ENCODE measurements at places on chromosomes 7 and 10. TPM values are rescaled to one million over a fixed set of nuclear protein-coding genes. Genes with fewer than 3 reads are reported as not detected.

CNTNAP2 gene
- polyA plus RNA-seq: 1.3 TPM

DNA sequence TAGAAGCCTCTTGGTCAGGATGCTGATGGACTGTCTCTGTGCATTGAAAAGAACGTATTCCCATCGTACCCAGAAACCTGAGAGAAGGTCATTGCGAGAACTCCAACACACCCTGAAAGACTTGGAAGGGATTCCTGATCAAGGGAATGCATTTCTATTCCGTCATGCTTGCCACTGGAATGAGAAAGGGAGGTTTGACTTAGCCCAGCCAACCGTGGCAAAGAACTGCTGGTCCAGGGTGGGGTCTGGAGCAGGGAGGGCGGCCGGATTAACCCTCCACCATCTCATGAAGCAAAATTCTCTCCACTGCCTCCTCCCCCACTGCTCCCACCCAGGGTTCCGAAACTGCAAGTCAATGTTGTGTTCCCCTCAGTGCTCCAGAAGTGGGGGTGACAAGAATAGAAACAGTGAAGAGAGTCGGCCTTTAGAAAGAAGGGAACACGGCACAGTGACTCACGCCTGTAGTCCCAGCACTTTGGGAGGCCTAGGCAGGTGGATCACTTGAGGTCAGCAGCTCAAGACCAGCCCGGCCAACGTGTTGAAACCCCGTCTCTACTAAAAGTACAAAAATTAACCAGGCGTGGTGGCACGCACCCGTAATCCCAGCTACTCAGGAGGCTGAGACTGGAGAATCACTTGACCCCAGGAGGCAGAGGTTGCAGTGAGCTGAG is 137.5 kb upstream of the MGMT start:
- DNase-seq: no peak
- no peak overlapping the region for H3K27ac ChIP-seq
- no peaks in the 10 kb centered on the region for H3K27me3 ChIP-seq
- no peaks in the 10 kb centered on the region for H3K4me1 ChIP-seq
- H3K36me3 ChIP-seq: no peaks in the 10 kb centered on the region

- DNase-seq: no peak
- H3K36me3 ChIP-seq: no peaks in the 10 kb centered on the region
- H3K4me1 ChIP-seq: no peaks in the 10 kb centered on the region
- no peak overlapping the region for H3K27ac ChIP-seq
- no peaks in the 10 kb centered on the region for H3K27me3 ChIP-seq
Observed at GRCh38 chr10:123354521-123354920, 200.3 kb downstream of the BUB3 start.

LBX1 gene
- polyA plus RNA-seq: not detected

DYDC2 gene
- polyA plus RNA-seq: 0.14 TPM

GRCh38 chr10:36783400-36783799 is 342.0 kb upstream of the ANKRD30A start:
- no peak for DNase-seq
- no peak overlapping the region for H3K27ac ChIP-seq

DNA sequence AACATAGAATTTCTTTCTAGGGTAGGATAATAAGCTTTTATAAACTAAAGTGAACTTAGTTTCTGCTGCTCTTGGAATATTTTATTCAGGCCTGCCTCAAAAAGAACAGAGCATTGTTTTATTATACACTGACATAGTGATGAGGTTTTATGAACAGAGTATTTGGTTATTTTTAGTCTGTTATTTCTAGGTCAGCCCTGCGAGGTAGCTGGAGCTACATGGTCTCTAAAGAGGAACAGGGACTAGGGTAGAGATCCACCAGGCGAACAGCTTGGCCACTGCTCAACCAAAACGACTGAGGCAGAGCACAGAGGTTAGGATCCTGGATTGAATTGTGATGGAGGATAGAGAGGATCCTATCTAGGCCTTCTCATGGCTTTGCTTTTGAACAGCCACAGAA is 53.0 kb downstream of the MKX start:
- no peak for DNase-seq
- H3K4me1 ChIP-seq: no peaks in the 10 kb centered on the region
- no peak overlapping the region for H3K27ac ChIP-seq
- no peaks in the 10 kb centered on the region for H3K36me3 ChIP-seq
- no peak overlapping the region for H3K4me3 ChIP-seq

GRCh38 chr10:60105295-60105695 is 198.9 kb upstream of the CCDC6 start:
- no peak overlapping the region for H3K27ac ChIP-seq
- H3K36me3 ChIP-seq: no peaks in the 10 kb centered on the region
- H3K4me3 ChIP-seq: no peak overlapping the region

DNA sequence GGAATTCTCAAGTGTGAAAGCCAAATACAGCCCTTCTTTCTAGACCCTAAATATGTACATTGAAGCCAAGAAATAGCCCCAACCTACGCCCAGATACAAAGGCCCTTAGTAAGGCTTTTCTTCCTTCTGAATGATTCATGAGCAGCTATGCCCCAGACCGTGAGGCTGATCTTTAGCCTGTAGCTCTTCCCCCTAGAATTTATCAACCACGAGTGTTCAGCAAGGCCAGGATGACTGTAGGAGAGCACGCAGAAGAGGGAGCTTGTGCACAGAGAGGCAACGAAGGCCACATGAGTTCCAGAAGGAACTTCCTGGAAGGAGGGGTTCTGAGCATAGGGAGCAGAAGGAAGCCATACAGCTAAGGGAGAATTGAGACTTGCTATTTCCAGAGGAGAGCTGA is 53.0 kb upstream of the HABP2 start:
- H3K4me3 ChIP-seq: no peak overlapping the region
- H3K4me1 ChIP-seq: no peaks in the 10 kb centered on the region
- H3K27ac ChIP-seq: no peak overlapping the region
- H3K27me3 ChIP-seq: no peaks in the 10 kb centered on the region

ASZ1 gene
- not detected for polyA plus RNA-seq

CDC14C gene
- 0.02 TPM for polyA plus RNA-seq

ALDH18A1 gene
- polyA plus RNA-seq: 10.0 TPM

GSTO2 gene
- polyA plus RNA-seq: 1.8 TPM

DNA sequence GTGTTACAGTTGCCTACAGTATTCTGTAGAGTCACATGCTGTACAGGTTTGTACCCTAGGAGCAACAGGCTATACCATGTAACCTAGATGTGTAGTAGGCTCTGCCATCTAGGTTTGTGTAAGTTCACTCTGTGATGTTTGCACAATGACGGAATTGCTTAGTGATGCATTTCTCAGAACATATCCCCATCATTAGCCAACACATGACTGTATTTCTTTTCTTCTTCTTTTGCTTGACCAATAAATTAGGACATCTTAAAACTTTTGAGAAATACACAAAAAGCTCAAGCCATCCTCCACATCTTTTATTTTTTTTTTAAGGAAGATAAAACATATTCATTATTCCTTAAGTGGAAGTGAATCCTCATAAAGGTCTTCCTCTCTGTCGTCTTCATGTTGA is 5.4 kb upstream of the PFKFB3 start:
- peaks cover 16% of the 10 kb centered on the region for H3K4me1 ChIP-seq
- no peaks in the 10 kb centered on the region for H3K27me3 ChIP-seq
- no peak overlapping the region for H3K4me3 ChIP-seq
- no peak for DNase-seq
- no peaks in the 10 kb centered on the region for H3K36me3 ChIP-seq
- no peak overlapping the region for H3K27ac ChIP-seq

COX19 gene
- 4.5 TPM for polyA plus RNA-seq

NPTX2 gene
- 0.95 TPM for polyA plus RNA-seq

- H3K36me3 ChIP-seq: no peaks in the 10 kb centered on the region
- DNase-seq: no peak
- H3K27me3 ChIP-seq: no peaks in the 10 kb centered on the region
- H3K27ac ChIP-seq: no peak overlapping the region
Observed at GRCh38 chr10:30231071-30231652, 117.9 kb downstream of the MTPAP start.

DNA sequence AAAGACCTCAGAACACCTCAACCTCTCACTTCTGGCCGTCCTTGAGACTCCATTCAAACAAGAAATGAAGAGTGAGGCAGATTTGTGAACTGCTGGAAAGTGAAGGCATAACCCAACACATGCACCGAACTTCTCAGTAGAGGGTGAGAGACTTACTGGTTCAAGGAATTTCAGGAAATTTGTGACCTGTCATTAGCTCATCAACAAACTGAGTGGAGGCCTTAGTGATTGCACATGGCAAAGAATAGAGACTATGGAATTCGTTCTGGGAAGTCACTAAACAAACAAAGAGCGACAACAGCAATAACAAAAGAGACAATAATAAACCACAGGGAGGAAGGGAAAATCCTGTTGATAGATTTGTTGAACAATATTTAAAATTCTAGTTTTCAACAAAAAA is 125.0 kb upstream of the AKR1E2 start:
- DNase-seq: no peak
- no peak overlapping the region for H3K27ac ChIP-seq
- no peaks in the 10 kb centered on the region for H3K27me3 ChIP-seq
- no peaks in the 10 kb centered on the region for H3K4me1 ChIP-seq
- H3K36me3 ChIP-seq: no peaks in the 10 kb centered on the region

GRCh38 chr7:50303335-50304128 is 984 bp upstream of the IKZF1 start:
- no peaks in the 10 kb centered on the region for H3K36me3 ChIP-seq
- peak overlapping the region; percentile 64 for H3K4me3 ChIP-seq

GRCh38 chr7:106365252-106366005 is 80.6 kb upstream of the NAMPT start:
- H3K4me3 ChIP-seq: no peak overlapping the region
- DNase-seq: no peak
- H3K4me1 ChIP-seq: no peaks in the 10 kb centered on the region

- H3K4me1 ChIP-seq: peaks cover 20% of the 10 kb centered on the region
- no peak overlapping the region for H3K27ac ChIP-seq
- DNase-seq: no peak
- no peaks in the 10 kb centered on the region for H3K27me3 ChIP-seq
Observed at GRCh38 chr7:139232377-139232717, 1.3 kb downstream of the UBN2 start.

FAM25G gene
- polyA plus RNA-seq: not detected

DNA sequence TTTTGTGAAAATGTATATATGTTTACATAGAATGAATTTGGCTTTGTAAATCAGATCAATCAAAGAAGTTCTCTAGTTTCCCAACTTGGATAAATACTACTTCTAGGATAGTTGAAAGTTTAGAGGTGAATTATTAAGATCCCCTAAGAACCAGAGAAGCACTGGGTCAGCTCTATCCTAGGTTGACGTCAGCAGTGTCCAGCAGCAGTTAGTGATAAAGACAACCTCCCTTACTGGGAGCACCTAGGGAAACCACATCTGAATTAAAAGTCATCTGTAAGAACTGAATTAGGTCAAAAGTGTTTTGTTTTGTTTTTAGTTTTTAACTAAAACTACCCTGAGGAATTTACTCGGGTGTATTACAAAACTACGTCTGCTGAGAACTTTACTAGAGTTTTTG is 178.0 kb downstream of the POLR1F start:
- no peaks in the 10 kb centered on the region for H3K4me1 ChIP-seq
- no peak overlapping the region for H3K4me3 ChIP-seq
- no peak overlapping the region for H3K27ac ChIP-seq
- no peaks in the 10 kb centered on the region for H3K36me3 ChIP-seq
- no peak for DNase-seq

DLD gene
- polyA plus RNA-seq: 121 TPM

- H3K4me3 ChIP-seq: no peak overlapping the region
- H3K27me3 ChIP-seq: no peaks in the 10 kb centered on the region
- H3K27ac ChIP-seq: no peak overlapping the region
- no peak for DNase-seq
Observed at GRCh38 chr10:125120053-125120710, 40.2 kb downstream of the CTBP2 start.

GRCh38 chr7:115223959-115224358 is 302.1 kb downstream of the MDFIC start:
- H3K4me3 ChIP-seq: no peak overlapping the region
- no peaks in the 10 kb centered on the region for H3K27me3 ChIP-seq
- no peaks in the 10 kb centered on the region for H3K4me1 ChIP-seq
- no peaks in the 10 kb centered on the region for H3K36me3 ChIP-seq
- H3K27ac ChIP-seq: no peak overlapping the region

DNA sequence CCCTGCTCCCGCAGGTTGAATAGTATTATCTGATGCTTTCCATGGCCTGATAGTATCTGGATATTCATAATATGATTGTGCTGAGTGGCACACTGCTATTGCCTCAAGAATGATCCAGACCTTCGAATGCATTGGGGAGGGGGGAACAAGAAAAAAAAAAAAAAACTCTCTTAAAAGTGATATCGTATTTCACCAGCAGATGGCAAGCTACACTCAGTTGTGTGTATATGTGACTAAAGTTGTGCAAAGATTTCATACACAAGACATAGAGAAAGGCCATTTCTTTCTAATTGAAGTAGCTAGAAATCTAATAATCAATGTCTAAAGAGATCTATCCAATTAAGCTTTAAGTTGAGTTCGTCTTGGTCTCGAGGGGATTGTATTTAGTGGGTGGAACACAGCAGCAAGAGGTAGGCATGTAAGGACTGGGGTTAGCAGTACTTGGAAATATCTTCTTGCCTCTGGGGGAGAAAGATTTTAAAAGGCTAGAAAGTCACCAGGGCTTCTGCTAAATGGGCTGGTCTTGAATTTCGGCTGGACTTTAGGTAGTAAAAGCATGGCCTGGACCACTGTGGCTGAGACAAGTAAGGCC is 15.3 kb downstream of the SFRP4 start:
- no peak overlapping the region for H3K4me3 ChIP-seq
- H3K36me3 ChIP-seq: no peaks in the 10 kb centered on the region
- H3K4me1 ChIP-seq: peaks cover 8% of the 10 kb centered on the region
- no peak overlapping the region for H3K27ac ChIP-seq
- no peak for DNase-seq
- H3K27me3 ChIP-seq: no peaks in the 10 kb centered on the region

ZNF117 gene
- 0.92 TPM for polyA plus RNA-seq

LIPN gene
- 0.07 TPM for polyA plus RNA-seq

DNA sequence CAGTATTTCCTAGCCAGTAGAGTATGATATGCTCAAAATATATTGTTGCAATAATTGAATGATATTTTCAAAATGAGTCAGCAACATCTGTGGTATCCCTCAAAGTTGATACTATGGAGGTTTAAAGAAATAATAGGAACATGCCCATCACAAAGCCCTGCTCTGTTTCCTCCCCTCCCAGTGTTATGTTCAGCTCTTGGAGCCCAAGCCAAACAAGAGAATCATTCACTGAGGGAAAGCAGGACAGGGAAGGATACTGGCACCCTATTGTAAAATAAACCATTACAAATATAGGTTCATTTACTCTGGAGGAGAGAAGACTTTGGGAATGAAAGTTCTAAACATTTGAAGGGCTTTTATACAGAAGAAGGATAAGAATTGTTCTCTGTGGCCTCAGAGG is 37.6 kb downstream of the SORCS3 start:
- H3K27me3 ChIP-seq: peaks cover 3% of the 10 kb centered on the region
- no peaks in the 10 kb centered on the region for H3K4me1 ChIP-seq
- H3K36me3 ChIP-seq: no peaks in the 10 kb centered on the region

LRRTM3 gene
- not detected for polyA plus RNA-seq

- no peaks in the 10 kb centered on the region for H3K27me3 ChIP-seq
- peaks cover 33% of the 10 kb centered on the region for H3K4me1 ChIP-seq
- no peaks in the 10 kb centered on the region for H3K36me3 ChIP-seq
- H3K27ac ChIP-seq: peak overlapping the region; percentile 92
- no peak for DNase-seq
Observed at GRCh38 chr10:35089611-35090161, 455 bp downstream of the CUL2 start.

All from liver (tissue), 10 donors.